WTC11 (cell line): ENCODE measurements at places on chromosomes 2 and 18. TPM values are rescaled to one million over a fixed set of nuclear protein-coding genes. Genes with fewer than 3 reads are reported as not detected.

SLC9A4 gene
- 0.09 to 0.11 TPM in 2 of 3 replicates, not detected in the other for total RNA-seq

NAT8 gene
- total RNA-seq = not detected in 3 replicates

SLC4A5 gene
- total RNA-seq = 0.62 to 1.8 TPM (median 1.2 TPM) in 3 replicates

NEUROD1 gene
- 0.07 to 0.11 TPM (median 0.07 TPM) in 3 replicates for total RNA-seq

TRIM43 gene
- 0.11 TPM in 1 of 3 replicates, not detected in the others for total RNA-seq

GAL3ST2 gene
- total RNA-seq = 0.73 to 0.98 TPM (median 0.78 TPM) in 3 replicates

HOXD12 gene
- 0.17 TPM in 1 of 3 replicates, not detected in the others for total RNA-seq

CCBE1 gene
- total RNA-seq = 8.0 to 9.7 TPM (median 9.7 TPM) in 3 replicates

GRB14 gene
- 14.9 to 17.2 TPM (median 17.2 TPM) in 3 replicates for total RNA-seq
